Right ventricle myocardium inferior (tissue), 1 donor: ENCODE measurements at places on chromosomes 16 and 17. TPM values are rescaled to one million over a fixed set of nuclear protein-coding genes. Genes with fewer than 3 reads are reported as not detected.

AGRP gene
- not detected for total RNA-seq

KRTAP3-1 gene
- total RNA-seq: not detected

GRCh38 chr17:77366206-77366557 is 225.4 kb downstream of the SEC14L1 start:
- no peak for DNase-seq

DNA sequence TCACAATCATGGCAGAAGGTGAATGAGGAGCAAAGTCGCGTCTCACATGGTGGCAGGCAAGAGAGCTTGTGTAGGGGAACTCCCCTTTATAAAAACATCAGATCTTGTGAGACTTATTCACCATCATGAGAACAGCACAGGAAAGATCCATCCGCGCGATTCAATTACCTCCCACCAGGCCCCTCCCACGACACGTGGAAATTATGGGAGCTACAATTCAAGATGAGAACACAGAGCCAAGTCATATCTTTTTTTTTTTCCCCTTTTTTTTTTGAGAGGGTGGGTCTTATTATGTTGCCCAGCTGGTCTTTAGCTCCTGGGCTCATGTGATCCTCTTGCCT is 60.0 kb downstream of the RPTOR start:
- no peak for DNase-seq

- DNase-seq: no peak
Measured at GRCh38 chr17:48025904-48026501, 11.6 kb downstream of the COPZ2 start.

- peak; percentile 86 for DNase-seq
Measured at GRCh38 chr17:50944054-50944901, 78.1 kb upstream of the TOB1 start.

GRCh38 chr16:72013389-72013788 is 4.8 kb downstream of the DHODH start:
- DNase-seq: no peak
